Renal pelvis (tissue), 12 donors: ENCODE measurements at places on chromosomes 6 and 20. TPM values are rescaled to one million over a fixed set of nuclear protein-coding genes. Genes with fewer than 3 reads are reported as not detected.

Gene OLIG3
- polyA plus RNA-seq: not detected

Gene MEP1A
- polyA plus RNA-seq: not detected

Gene EBF4
- polyA plus RNA-seq: 36.8 TPM

Gene CAGE1
- 0.06 TPM for polyA plus RNA-seq

Gene NRSN1
- polyA plus RNA-seq: 1.1 TPM

Gene FAM162B
- 5.6 TPM for polyA plus RNA-seq

Gene NKX2-4
- not detected for polyA plus RNA-seq

Gene SYNDIG1
- 9.2 TPM for polyA plus RNA-seq

Gene COL9A3
- polyA plus RNA-seq: 22.4 TPM

Gene RPS6KA2
- 29.1 TPM for polyA plus RNA-seq

Gene SLC17A3
- 0.47 TPM for polyA plus RNA-seq

Gene COL12A1
- 54.9 TPM for polyA plus RNA-seq

Gene PDE7B
- 6.1 TPM for polyA plus RNA-seq

Gene PPP1R16B
- polyA plus RNA-seq: 7.3 TPM
